Iris pigment epithelial cell (primary cell): ENCODE measurements at places on chromosomes 11 and 22.

DNA sequence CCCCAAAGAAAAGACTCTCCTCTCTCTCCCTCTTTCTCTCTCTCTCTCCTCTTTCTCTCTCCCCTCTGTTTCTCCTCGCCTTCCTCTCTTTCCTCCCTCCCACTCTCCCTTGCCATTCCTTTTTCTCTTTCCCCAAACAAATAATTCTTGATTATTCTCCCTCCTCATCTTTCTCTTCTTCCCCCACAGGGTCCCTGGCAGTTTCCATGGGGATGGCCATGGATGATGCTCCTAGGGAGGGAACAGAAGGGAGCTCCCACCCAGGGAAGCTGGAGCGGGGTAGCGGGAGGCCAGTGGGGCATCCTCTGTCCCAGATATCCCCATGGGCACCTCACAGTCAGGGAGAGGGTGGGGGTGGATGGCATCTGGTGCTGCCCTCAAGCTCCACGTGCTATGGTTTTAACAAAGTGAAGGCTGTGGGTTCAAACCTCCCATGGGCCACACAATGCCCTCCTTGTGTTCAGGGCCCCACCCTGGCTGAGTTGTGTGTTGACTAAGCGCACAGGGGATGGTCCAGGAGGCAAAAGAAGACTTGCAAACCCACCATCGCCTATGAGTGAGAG, 266.4 kb downstream of the BUD13 start:
- DNase-seq = no peak

DNA sequence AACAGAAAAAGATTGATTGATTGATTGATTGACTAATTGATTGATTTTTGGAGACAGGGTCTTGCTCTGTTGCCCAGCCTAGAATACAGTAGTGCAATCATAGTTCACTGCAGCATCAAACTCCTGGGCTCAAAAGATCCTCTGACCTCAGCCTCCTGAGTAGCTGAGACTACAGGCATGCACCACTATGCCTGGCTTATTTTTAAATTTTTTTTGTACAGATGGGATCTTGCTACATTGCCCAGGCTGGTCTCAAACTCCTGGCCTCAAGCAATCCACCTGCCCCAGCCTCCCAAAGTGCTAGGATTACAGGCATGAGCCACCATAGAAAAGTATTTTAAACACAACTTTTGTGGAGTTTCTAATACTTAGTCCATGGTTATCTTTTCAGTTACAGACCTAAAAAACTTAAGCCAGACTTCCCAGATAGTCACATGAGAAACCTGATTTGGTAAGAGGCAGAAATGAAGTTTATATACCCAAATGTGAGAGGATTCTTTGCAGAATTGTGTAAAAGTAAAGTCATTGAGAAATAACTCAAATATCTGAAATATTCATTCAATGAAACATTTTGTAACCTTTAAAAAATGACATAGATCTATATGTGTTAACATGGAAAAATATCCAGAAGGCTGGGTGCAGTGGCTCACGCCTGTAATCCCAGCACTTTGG, 186.5 kb downstream of the SWAP70 start:
- peak; percentile 85 for DNase-seq

DNA sequence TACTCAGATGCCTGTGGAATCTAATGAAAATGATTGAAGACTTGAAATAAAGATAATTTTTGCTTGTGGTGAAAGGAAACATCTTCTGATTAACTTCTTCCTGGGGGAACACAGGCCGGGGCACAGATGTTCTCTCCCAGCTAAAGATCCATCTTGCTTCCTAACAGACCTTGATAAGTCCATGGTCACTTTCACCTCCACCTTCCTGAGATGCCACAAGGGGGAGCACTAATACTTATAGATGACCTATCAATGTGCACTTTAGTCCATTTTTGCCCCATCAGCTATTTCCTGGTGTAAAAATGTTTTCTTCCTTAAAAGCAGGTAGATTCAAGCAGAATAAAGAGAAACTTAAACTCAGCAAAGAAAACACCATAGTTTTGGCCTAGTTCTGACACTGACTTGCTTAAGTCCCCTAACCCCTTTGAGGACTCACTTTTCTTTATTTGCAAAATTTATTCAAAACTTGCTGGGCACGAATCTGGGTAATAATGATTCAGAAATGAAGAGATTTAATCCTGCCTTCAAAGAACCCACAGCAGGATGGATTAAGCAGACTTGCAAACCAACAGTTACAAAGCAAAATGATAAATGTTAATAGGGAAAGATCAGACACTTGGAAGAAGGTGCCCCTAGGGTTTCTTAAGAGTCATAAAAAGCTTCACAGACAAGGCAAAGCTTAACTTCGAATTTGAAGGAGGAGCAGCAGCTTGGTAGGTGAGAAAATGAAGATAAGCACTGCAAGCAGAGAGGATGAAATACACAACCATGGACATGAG, 158.7 kb downstream of the RAB38 start:
- DNase-seq = peak; percentile 85

DNA sequence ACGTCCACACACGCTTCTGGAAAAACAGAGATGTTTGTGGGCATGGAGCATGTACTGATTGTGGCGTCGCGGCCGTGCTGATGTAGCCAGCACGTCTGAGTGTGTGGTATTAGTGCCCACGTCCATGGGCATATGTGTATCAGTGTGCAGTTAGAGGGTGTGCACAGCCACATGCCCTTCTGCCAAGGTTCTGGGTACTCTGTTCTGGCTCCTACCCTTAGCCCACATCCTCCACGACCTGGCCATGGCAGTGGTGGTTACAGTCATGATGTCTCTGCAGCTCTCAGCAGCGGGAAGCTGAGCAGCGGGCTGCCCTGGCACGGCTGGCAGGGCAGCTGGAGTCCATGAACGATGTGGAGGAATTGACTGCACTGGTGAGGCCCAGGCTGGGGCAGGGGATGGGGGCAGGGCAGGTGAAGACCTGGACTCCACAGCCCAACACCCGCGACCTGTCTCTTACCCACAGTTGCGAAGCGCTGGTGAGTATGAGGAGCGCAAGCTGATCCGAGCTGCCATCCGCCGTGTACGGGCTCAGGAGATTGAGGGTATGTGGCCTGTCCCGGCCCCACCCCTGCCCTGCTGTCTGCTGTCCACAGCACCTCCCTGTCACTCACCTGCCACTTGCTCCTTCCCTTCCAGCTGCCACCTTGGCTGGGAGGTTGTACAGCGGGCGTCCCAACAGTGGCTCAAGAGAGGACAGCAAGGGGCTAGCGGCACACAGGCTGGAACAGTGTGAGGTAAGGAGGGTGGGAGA, 7.3 kb downstream of the SMTN start:
- DNase-seq = no peak

DNA sequence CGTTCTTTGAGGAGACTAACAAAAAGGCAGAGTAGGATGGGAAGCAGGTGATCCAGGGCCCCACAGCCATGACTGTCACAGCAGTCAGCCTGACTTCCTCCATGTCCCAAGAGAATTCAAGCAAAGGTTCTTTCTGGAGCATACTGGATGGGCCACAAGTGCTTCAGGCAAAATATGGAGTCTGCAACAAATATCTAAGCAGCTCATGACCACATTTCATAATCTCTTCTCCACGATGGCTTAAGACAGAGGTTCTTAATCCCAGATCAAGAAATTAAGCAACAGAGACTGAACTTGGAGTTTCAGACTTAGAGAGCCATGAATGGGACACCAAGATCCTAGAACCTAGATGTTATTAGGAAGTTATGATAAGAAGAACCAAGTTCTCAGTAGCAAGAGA, 31.6 kb downstream of the GUCY1A2 start:
- no peak for DNase-seq

GRCh38 chr11:118921929-118922744, 3.6 kb downstream of the BCL9L start:
- peak; percentile 30 for DNase-seq
